ENCODE measurements at places on chromosomes 7 and 10.

- DNase-seq: no peak
Measured at GRCh38 chr10:97975598-97975997, 54.8 kb downstream of the CRTAC1 start.

- no peak for DNase-seq
Measured at GRCh38 chr10:123143162-123143824, 4.6 kb upstream of the HMX2 start.

DNA sequence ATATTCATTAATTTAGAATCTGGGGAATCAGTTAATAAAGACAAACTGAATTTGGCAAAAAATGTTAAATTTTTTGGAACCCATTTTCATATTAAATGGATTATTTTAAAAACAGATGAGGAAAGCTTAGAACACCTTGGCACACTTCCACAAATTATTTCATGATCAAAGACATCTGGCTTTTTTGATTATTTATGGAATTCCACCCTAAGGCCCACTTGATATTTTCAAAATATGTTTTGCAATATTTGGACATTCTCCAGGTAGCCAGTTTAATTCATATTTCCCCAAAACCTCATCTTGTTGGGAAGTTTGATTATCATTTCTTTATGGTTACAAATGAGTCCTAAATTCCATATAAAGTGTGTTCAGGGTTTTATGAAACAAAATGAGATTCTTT lies 129.9 kb downstream of the DOCK4 start:
- no peak for DNase-seq

GRCh38 chr7:46626691-46627310 lies 705.7 kb upstream of the IGFBP3 start:
- peak; percentile 5 for DNase-seq

DNA sequence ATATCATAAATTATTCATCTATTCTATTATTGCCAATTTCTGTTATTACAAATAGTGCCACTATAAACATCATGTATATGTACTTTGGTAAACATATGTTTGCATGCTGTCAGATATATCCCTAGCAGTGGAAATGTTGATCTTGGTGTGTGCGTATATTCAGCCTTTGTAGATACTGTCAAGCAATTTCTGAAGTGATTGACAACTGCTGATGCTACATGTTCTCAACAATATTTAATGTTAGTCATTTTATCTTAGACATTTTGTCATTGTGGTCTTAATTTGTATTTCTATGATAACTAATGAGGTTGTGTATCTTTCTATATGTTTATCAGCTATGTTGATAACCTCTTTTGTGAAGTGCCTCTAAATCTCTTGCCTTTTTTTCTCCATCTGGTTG lies 186.5 kb upstream of the NRG3 start:
- DNase-seq: no peak

- no peak for DNase-seq
Measured at GRCh38 chr10:79260811-79261740, 86.2 kb upstream of the PPIF start.

- no peak for DNase-seq
Measured at GRCh38 chr10:88693392-88694020, 12.5 kb upstream of the LIPK start.

DNA sequence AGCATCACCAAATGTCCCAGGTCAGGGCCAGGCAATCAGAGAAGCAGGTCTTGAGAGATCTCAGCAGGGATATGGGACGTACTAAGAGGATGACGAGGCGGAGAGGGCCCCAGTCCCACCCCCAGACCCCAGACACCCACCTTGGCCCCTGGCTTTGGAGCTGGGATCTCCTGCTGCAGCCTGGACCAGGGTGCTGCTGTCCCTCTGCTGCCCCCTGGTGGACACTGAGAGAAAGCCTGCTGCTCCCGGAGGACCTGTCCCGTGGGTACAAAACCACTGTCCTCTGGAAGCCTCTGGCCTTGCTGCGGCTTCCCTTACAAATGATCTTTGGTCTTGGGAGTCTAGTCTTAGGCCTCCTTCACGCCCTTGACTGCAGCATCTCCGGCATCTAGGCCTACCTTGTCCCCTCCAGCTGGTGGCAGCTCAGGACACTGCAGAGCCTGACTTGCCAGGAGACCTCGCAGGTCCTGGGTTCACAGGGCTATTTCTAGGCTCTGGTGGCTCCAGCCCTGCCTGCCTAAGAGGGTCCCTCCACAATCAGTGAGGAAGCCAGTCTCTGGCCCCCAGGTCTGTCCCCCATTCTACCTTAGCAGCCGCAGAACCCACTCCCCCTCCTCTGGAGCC lies 97.1 kb downstream of the RGS10 start:
- peak; percentile 22 for DNase-seq

DNA sequence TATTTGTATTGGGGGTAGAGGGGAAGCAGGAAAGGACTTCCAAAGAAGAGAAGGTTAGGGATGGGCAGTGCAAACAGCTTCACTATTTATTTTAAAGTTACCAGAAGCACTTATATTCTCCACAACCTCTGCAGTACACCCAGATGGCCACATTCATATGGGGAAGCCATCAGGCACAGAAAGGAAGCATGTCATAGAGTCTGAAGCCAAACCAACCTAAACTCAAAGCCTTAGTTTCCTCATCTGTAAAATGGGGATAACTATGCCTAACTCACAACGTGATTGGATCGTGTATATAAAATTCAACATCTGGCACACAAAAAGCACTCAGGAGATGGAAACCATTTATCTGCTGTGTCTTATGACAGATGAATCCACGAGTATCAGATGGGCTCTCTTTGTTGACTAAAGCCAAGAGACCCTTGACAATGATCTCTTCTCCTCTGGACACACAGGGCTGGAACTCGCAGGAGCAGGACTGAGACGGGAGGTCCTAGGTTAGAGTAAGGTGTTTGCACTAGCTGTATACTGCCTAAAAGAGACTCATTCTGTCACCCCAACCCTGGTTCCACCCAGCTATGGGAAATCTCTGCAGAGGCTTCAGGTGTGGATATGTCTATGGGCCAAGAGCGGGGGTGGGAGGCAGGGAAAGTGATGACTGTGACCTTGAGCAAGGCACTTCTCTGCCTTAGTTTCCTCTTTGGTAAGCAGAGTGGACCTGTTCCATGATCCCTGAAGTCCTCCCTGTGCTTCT lies 1.8 kb downstream of the KIAA1549 start:
- no peak for DNase-seq

DNA sequence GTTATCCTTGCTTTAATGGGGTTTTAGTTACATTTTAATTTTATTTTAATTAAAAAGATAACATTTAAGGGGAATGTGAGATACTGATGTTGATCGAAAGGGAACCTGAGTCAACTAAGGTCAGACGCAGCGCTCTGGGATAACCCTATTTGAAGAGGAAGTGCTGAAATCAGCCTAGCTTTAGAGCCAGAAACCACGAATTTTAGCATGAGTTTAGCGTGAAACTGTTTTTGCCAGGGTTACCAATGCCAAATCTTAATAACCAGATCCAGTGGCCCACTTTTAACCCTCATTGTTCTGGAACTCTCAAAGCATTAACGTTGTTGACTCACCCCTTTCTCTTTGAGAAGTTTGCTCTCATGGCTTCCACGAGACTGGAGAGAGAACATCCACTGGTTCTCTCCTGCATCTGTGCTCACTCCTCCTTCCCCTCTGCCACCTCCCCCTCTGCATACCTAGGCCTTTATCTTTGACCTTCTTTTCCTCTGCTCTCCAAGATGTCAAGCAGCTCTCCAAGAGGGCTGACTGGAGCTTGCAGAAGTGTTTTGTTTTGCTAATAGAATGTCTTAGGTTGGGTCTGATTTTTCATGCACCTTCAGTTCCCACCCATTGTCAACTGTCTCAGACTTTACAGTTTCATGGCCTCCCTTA lies 198.3 kb upstream of the CELF2 start:
- no peak for DNase-seq

GRCh38 chr10:33483124-33483815 lies 148.8 kb upstream of the NRP1 start:
- DNase-seq: peak; percentile 38

DNA sequence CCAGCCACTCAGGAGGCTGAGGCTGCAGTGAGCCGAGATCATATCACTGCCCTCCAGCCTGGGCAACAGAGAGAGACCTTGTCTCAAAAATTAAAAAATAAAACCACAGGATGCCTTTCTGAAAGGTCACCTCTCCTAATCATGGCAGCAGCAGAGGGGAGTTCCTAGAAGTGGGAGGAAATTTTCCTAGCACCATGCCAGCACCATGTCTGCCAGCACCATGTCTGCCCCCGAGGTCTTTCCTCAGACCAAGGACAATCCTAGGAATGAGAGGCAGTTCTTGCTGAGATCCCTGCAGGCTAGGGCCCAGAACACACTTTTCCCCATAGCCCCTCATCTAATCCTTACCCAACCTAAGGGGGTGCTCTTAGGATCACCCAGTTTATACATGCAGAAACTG lies 22.3 kb upstream of the INMT start:
- DNase-seq: no peak

- no peak for DNase-seq
Measured at GRCh38 chr7:14095233-14095950, 105.9 kb upstream of the ETV1 start.

GRCh38 chr7:132560825-132561529 lies 15.3 kb downstream of the PLXNA4 start:
- DNase-seq: no peak

DNA sequence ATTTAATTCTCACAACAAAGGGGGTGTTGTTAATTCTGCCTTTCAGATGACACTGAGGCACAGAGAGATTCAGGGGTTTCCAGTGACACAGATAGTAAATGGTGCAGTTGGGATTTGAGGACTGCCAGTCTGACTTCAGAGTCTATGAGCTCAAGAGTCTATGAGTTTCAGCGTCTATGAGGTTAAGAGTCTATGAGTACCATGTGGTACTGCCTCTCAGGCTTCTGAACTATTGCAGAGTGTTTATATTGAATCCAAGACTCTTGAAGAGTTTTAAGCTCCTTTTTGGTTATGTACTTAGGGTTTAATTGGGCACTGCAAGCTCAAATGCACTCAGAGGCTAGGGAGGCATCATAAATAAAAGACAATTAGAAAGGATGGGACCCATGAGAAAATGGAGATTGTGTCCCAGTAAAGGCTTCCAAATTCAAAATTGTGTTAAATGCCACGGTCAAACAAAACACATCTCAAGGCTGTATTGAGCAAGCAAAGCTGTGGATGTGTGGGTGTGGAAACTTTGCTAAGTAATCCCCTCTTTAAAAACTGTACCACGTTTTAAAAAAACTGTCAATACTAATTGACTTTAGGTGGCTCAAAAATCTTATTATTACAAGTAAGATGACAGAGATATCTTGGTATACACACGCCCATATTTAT lies 123.9 kb upstream of the FAM171A1 start:
- no peak for DNase-seq

- no peak for DNase-seq
Measured at GRCh38 chr7:50953820-50954219, 171.1 kb upstream of the GRB10 start.

GRCh38 chr7:23893942-23894891 lies 184.2 kb downstream of the STK31 start:
- DNase-seq: no peak

DNA sequence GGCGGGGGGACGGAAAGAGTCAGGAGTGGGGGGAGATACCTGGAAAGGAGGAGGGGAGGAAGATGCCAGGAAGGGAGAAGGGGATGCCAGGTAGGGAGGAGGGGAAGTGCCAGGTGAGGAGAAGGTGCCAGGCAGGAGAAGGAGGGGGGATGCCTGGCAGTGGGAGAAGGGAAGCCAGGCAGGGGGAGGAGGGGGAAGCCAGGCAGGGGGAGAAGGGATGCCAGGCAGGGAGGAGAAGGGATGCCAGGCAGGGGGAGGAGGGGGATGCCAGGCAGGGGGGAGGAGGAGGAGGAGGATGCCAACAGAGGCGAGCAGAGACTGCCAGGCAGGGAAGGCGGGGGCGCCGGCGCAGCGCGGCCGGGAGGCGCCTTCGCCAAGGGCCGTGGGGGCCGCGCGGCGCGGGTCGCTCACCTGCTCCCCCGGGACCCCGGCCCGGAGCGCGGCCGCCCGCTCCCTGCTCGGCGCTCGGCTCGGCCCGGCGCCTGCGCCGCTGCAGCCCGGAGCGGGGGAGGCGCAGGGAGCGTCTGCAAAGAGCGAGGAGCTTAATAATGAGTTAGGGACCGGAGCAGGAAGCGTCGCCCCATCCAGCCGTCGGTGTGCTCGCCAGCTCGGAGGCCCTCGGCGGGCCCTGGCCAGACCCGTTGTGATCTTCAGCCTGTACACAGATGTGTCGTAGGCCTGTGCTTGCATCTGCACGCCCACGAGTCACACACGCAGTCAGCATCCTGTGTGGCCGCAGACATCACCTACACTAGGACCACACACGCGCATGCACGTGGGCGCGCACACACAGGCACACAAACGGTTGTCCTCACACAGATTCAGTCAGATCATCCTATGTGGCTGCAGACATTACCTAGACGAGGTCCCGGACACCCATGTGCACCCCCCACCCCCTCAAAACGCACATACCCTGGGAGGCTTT lies 28.4 kb upstream of the SMARCD3 start:
- DNase-seq: peak; percentile 28

DNA sequence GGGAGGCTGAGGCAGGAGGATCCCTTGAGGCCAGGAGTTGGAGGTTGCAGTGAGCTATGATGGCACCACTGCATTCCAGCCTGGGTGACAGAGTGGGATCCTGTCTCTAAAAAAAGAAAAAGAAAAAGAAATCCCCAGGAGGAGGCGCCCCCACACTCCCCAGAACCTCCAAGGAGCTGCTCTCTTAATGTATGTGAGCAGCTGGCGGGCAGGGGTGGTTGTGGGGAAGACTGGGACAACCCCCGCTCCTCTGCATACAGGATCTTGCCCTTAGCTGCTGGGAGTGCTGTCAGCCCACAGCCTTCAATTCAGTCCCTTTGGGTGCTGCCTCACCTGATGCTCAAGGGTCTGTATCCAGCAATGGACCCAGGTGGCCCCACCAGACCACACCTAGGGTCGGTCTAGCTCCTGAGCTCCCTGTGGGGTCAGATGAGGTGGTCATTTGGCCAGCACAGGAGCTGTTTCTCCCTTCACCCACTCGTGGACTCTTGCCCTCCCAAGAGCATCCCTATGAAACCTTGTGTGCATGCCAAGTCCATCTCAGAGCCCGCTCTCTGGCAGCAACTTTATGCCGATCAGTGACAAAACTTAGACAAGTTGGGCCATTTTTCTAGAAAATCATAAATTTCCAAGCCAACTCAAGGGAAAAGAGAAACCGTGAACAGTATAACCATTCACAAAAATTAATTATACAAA lies 97.5 kb downstream of the CREM start:
- no peak for DNase-seq

DNA sequence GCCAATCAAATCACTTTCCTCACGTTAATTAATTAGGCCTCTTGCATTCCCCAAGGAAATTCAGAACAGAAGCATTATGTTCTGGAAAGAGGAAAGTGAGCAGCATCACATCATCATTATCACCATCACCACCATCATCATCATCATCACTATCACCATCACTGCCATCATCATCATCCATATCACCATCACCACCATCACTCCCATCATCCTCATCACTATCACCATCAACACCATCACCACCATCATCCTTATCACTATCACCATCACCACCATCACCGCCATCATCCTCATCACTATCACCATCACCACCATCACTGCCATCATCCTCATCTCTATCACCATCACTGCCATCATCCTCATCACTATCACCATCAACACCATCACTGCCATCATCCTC lies 31.4 kb upstream of the PLXNA4 start:
- DNase-seq: no peak

GRCh38 chr10:68099736-68100135 lies 9.6 kb upstream of the MYPN start:
- no peak for DNase-seq
